ENCODE measurements at places on chromosomes 3 and 15.

GRCh38 chr3:69671082-69671952 lies 67.9 kb upstream of the MITF start:
- peak; percentile 27 for DNase-seq

DNA sequence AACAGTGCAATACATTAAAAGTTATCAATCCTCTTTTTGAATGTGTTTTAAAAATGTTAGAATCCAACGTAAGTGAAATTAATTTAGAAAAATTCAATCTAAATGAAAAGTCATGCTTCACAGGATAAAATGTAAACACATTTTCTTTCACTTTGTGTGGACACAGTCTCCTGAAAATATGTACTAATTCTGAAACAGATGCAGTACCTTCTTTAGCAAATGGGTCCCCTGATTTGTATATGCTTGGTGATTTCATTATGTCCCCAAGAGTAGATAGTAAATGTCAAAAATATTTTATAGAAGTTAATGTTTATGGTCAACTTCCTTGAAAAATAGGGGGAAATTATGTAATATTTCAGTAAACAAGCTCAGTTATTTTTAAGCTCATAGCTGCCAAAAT lies 28.9 kb downstream of the FOXP1 start:
- DNase-seq, result no peak

DNA sequence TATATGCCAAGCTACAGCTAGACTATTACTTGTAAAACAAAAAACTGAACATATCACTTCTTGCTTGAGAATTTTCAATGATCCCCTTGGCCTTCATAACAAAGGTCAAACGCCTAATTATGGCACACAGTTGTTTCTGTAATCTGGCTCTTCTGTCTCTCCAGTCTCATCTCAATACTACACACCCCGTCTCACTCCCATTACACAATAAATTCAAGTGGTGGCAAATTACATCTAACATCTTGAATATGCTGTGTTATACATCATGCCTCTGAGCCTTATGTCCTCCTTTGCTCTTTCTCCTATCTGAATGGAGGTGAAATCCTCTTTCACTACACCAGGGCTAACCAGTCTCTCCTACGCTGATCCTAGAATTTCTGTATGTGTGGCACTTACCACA lies 140.4 kb downstream of the TBL1XR1 start:
- no peak for DNase-seq

GRCh38 chr3:14431917-14432834 lies 29.8 kb downstream of the SLC6A6 start:
- peak; percentile 95 for DNase-seq

DNA sequence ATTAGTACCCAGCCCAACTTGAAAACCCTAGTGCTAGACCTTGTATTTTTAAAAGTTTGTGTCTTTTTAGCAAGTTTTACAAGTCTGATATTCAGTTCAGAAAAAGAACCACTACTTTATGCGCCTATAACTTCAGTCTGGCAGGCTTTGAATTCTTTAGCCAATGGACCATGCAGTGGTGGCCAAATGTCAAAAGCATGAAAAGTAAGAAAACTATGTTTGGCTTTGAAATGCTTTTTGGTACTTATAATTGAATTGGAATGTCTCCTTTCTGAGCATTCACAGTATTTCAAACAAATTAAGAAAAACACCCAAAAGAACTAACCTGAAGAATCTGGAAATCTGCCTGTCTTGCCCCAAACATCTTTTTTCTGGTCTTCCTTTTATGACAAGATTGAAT lies 12.8 kb downstream of the WDR48 start:
- DNase-seq, result no peak

GRCh38 chr3:62954580-62954979 lies 79.4 kb upstream of the CADPS start:
- DNase-seq, result no peak

DNA sequence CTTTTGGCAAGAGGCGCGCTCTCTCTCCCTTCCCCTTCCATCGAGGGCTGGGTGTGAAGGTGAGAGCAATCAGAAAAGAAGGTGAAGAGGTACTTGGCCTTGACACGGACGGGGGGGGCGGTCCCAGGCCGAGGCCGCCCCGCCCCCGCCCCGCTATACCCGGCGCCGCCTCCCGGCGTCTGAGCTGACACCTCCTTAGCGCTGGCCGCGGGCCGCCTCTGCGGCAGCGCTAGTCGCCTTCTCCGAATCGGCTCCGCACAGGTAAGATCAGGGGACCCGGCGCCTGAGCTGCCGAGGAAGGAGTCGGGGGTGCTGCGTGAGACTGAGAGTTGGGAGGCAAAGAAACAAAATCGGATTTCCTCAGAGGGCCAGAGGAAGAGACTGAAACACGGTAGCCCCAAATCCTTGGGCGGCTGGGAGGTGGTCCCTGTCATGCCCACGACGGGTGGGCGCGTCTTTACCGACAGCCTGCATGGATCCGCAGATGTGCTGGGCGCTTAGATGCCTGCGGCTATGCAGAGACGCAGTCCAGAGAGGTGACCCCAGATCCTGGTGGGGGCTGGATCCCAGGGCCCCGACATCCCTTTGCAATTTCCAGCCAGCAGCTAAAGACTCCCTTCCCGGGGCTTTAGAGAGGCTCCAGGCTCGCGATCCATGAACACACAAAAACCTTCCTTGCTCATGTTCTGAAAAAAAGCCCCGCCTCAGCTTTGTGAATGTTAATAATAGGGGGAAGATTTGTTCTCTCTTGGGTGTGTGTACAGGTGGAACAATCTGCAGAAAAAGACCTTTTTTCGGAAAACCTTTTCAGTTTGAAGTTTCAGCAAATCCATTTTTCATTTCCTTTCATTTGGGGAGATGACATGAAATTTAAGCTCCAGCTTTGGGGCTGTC lies at the start of gene ENTPD3:
TSS of gene ENTPD3 (plus strand) at position 184 of the 894 bp plus-strand sequence. CDS start 874 bp downstream, outside the sequence.
- DNase-seq, result peak; percentile 53

DNA sequence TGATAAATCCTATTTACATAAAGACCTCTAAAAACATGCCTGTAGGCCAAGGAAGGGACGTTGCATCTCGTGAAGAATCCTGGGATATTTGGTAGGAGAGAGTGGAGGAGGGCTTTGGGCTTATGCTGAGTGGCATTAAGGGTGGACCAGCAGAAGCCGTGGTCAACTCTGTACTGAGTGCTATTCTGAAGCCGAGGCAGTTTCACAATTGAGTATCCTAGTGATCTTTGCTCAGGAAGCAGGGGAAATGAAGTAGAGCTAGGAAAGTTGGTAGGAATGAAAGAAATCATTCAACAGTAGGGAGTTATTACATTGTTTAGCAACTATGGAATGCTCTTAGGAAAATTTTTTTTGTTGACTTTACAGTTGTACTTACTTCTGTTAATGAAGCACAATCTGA lies 24.2 kb downstream of the MCTP2 start:
- peak; percentile 49 for DNase-seq

GRCh38 chr15:30991255-30992235 lies at the start of gene MTMR10:
TSS of gene MTMR10 (minus strand) at chr15:30991628. CDS start at chr15:30991506, 122 bp downstream.
- DNase-seq, result peak; percentile 93

DNA sequence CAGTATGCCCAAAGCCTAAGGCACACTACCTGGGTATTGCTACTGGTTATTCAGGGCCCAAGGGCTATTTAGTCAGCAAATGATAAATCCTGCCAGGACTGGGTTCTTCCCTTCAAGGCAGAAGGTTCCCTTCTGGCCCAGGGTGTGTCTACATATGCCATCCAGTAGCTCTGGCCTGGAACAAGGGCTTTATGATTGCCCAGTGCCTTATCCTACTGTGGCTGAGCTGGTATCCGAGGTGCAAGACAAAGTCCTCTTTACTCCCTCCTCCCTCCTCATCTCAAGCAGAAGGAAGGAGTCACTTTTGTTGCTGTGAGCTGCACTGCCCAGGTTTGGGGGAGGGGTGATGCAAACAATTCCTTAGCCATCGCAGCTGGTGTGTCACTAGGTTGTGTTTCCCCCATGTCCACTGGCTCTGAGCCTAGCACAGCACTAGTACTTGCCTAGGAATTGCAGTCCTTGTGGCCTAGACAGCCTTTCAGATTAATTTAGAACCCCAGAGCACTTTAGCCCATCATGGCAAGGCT lies 221.8 kb upstream of the TGFBR2 start:
- peak; percentile 23 for DNase-seq

DNA sequence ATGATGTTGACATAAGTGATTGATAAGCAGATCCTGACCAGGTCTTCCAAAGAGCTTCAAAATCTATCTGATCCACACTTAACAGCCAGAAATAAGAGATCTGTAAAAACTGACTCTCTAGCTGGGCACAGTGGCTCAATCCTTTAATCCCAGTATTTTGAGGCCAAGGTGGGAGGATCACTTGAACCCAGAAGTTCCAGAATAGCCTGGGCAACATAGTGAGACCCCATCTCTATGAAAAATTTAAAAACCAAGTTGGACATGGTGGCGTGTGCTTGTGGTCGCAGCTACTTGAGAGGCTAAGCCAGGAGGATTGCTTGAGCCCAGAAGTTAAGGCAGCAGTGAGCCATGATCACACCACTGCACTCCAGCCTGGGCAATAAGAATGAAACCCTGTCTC lies 43.6 kb downstream of the PIGB start:
- DNase-seq, result no peak

DNA sequence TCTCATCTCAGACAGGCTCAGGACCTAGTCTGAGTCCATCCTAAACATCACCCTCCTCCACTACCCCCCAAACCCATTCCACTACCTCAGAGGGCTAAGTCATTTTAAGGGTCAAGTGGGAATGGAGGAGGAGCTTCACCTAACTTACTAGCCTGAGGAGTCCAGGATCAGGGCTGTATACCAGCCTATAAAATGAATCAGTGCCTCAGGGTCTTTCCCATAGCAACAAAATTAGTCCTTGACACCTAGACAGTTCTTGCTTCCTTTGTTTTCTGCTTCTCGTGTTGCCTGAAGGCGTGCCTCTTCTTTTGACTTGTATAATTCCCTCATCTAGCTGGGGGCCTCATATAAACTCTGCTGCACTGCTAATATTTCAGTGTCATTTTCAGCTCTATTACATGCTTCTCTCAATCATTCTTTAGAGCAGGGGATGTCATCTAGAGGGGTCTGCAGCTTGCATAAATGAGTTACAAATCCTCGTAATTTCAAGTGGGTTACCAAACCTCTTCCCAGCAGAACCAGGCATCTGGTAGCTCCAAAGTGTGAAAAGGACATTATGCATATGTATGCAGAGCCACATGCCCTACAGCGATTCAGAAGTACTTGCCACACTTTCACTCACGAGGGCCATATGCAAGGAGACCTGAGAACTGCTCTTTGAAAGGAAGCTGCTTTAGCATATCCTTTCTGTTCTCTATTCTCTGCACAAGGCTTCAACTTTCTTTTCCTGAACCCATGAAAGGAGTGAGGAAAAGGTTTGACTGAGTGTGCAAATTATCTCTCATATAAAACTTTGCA lies 311.7 kb upstream of the SEMA6D start:
- DNase-seq, result no peak

GRCh38 chr3:153026026-153026425 lies 136.0 kb upstream of the RAP2B start:
- peak; percentile 23 for DNase-seq

DNA sequence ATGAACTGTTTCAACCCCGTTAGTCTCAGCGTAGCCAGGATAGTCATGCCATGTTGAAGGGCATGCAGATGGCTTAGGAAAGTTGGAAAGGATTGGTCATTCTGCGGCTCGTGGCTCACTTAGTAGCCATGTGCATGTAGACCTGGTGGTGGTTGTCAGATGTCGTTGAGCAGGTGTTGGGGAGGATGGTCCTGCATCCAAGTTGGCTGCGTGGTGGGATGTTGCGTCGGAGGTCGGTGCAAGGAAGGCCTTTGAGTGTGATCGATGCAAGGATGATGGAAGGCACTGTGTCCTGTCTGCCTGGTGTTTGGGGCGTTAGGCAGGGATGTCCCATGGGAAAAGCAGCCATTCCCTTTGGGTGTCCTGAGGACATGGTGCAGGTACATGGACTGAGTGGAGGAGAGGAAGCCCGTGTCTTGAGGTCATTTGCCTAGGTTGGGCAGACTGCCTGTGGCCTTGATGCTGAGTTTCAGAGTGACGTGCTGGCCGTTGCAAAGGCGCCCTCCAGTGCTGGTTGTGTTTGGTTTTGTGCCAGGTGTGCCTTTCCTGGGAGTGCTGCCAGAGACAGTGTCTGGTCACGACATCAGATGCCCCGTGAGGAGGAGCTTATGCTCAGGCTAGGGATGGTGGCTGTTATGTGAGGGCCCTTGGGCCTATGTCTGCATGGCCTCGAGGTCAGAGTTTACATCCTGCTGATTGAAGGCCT lies 103.4 kb downstream of the SNRPN start:
- no peak for DNase-seq

DNA sequence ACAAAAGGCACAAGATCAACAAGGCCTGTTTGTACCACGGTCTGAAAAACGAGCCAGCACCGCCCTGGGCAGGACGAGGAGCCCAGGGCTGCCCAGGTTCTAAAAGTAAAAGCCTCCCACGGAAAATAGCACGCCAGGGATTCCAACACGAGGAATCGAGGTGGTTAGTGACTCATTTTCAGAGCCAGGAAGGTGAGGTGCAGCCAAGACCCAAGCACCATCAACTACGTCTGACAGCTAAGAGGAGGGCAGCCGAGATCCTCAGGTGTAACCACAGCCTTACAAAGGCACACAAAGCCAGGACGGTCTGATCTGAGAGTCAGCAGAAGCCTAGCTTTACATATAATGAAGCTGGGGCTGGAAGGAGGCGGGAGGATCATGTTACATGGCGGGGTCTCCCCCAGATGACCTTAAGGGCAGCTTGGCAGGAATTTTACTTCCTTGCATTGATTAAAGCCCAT lies 52.5 kb downstream of the ATP10A start:
- peak; percentile 13 for DNase-seq

DNA sequence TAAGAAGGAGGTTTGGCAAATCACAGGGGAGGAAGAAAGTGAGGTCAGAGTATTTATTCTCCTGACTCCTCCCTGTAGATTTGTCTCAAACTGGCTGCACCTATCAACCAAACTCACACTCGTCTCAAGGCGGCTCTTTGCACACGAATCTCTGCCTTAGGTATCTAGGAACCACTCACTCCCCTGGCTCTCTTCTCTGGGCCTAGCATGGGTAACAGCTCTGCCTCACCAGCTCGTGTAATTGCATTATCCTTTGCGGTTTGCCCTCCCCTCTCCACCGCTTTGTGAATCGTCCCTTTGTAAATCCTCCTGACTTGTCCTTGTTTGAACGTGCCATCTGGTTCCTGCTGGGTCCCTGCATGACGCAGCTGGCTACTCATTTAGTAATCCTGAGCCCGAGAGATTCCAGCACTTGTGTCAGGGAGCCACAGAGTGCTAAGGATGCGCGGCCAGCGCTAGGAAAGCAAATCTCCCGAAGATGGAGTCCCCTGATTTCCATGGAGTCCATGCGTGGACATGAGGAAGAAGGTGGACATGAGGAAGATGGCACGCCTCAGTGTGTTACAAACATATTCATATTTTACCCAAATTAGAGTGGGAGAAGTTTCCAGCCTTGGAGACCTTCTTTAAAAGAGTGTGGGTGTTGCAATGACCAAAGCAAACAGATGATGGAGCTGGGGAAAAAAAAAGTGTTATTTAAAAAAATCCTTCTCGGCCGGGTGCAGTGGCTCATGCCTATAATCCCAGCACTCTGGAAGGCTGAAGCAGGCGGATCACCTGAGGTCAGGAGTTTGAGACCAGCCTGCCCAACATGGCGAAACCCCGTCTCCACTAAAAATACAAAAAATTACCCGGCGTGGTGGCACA lies 26.7 kb downstream of the NRROS start:
- DNase-seq, result peak; percentile 10

DNA sequence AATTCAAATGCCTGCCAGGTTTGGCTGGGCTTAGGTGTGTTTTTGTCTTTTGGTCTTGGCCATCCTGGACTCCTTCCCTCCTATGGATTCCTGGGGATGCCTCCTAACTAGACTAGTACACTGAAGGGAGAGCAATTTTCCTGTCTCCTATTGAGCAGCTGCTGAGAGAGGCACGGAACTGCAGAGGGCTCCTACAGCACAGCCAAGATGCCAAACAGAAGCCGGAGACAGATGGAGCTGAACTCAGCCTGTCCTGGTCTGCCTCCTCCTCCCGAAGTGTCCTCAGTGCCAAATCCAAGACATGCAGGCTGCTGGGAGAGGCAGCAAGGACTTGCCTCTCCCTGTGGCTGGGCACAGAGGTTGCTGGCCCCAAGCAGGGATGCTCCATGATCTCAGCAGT lies 256.6 kb upstream of the PROK2 start:
- no peak for DNase-seq

Measured in small intestine (tissue), 16 donors.